ENCODE measurements at places on chromosomes 11 and 22.

DNA sequence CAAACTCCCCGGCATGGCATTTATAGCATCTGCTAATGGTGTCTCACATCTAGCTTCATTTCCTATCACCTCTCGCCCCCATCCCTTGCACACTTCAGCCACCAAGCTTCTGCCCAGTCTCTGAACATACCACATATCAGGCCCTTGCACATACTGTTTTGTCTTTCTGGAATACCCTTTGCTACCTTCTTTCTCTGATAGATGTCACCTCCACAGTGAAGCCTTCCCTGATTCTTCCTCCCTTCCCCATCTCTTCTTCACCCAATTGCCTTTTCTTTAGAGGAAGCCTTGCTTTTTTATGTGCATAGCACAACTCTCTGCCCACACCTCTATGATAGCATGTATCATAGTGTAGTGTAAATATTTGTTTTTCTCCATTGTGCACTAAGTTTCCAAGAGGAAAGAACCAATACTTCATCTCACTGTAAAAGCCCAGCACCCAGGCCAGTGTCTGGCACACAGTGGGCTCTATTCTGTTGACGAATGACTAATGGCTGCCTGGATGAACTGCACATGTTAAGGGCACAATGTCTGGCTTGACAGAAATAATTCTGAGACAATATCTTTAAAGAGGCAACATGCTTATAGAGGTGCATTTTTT lies 27.8 kb downstream of the P4HA3 start:
- no peak for DNase-seq

DNA sequence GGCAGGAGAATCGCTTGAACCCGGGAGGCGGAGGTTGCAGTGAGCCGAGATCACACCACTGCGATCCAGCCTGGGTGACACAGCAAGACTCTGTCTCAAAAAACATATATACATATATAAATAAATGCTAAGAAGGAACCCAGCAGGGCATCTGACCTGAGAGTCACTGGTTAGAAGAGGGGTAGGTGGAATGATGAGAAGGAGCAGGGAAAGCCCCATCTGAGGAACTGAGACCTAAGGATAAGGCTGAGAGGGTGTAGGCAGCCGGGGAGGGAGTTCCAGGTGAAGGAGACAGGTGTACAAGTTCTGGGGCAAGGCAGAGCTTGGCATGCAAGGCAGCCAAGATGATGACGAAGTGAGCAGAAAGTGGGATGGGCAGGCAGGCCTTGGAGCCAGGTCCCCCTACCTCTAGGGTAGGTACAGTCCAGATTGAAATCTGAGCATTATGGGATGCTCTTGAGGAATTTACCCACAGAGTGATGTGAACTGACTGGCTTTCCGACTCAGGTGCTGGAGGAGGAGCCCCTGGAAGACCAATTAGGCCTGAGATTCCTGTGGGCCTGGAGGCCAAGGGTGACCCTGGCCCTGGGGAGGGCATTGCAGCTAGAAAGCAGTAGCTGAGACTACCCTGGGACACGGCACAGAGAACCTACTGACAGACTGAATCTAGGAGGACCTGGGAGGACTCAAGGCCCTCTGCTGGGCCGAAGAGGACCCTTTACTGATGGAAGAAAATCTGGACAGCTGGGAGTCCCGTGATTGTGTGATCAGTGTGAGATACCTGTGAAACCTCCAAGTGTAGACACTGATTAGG lies 22.8 kb downstream of the KLHL22 start:
- no peak for DNase-seq

- DNase-seq = peak; percentile 72
Measured at GRCh38 chr11:71080239-71081097, 171.9 kb downstream of the SHANK2 start.

DNA sequence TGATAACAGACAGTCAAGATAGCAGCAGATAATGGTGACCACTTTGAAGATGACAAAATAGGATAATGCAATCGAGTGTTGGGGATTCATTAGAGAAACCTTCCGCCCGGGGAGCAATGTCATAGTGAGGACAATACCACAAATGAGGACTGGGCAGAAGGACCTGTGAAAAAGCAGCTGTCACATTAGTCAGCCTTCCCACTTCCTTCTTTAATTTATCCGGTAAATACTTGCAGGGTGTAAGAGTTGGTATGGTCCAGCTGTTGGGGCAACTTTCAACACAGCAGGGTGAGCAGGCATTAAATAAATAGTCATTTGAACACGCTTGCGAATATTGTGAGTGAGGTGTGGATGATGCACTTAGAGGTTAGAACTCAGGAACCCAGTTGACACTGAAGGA lies 132.5 kb upstream of the KIRREL3 start:
- no peak for DNase-seq

DNA sequence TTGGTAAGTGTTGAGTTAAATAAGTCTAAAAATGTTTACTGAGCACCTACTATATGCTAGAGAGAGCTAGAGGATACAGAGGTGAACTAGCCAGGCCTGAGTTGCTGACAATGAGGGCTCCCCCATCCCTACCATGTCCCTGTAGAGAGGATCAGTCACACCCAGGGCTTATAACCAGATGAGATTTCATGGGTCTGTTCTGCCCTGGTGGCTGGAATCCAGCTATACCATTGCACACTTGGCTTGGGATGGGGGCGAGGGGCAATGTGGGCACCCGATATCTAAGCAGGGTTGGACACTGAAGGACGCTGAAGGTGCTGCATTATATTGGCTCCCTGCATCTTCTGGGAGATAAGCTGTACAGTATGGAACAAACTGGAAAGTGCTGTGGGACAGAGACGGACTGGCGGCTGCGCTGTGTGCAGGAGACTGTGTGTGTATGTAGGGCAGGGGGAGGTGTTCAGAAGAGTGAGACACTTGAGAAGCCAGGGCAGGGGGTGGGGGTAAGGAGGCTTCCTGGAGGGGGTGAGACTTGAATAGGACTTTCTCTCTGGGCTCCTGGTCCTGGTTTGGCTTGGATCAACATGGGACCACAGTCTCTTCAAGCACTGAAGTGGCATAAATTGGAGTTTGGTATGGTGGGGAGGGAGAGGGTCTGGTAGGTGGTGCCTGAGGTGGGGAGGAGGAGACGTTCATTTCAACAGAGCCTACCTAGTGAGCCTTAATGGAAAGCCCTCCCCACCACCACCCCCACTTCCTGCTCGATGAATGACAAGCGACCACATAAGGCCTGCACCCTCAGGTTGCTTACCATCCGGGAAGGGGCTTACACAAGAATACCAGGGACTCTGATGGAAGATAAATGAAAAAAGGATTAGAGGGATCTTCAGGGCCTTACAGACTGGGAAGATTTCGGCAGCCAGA lies 1.8 kb downstream of the CD82 start:
- no peak for DNase-seq

DNA sequence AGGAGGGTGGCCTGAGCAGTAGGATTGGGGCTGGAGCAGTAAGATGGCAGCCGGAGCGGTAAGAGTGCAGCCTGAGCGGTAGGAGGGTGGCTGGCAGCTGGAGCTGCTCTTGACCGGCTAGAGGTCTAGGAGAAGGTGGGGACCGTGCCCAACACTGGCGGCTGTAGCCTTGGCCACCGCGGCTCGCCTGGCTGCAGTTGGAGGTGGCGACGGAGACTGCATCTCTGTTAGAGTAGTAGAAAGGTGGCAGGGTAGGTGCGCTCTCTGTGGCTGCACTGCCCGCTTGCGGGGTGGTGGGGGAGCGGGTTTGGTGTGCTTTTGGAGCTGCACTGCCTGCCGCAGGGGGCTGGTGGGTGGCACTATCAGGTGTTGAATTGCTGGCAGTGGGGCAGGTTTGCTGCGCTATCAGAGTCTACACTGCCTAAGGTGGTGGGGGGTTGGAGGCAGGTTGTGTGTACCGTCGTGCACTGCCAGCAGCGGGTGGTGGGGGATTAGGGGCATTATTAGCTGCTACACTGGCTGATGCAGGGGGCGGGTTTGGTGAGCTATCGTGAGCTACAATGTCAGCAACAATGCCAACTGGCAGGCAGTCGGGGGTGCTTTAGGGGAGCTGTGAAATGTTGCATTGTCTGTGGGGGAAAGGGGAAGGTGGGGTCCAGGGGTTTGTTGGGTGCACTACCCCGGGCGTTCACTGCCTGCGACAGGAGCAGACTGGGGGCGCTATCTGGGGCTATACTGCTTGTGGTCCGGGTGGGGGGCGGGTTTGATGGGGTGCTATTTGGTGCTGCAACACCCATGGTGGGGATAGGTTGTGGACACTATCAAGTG lies 4461.3 kb upstream of the OR11H1 start:
- peak; percentile 58 for DNase-seq

DNA sequence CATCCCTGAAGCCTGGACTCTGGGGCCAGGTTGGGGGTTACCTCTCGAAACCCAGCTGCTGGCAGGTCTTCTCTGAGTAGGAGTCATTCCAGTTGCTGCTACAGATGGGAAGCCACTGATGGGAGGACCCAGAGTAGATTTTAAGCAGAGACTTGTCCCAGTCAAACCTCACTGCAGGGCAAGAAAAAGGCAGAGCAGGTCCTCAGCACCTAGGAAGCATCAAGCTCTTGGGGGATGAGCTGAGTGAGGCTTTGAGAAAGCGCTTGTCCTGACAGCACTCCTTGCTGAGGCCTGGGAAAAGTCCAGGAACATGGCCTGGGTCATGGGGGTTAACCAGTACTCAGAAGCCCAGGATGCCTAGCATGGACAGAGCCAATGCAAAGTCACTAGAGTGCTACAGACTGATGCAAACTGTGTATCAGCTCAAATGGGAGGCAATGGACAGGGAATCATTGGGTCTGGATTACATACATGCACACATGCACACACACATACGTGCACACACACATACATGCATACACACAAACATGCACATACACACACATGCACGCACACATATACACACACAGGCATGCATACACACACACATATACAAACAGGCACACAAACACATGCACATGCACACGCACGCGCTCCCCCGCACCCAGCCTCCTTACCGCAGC lies 15.3 kb downstream of the TMPRSS13 start:
- DNase-seq = no peak

GRCh38 chr11:126917531-126918204 lies 82.9 kb downstream of the KIRREL3 start:
- peak; percentile 89 for DNase-seq

DNA sequence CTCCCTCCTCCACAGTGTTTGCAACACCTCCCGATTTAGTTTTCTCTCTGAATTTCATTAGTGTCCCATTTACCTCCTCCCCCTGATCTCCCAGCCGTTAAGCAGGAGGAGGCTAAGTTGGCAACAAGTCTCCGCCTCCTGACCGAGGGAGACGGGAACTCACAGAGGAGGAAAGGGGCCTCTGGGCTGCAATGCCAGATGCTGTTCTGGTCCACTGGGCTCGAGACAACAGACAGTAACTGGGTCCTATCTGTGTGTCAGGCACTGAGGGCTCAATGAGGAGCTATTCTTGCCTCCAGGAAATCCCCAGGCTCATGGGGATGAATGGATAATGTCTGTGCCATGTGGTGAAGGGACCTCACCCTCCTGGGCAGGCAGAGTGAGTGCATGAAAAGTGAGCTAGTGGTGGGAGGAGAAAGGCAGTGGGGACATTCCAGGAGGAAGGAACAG lies 228.1 kb downstream of the TENM4 start:
- no peak for DNase-seq

DNA sequence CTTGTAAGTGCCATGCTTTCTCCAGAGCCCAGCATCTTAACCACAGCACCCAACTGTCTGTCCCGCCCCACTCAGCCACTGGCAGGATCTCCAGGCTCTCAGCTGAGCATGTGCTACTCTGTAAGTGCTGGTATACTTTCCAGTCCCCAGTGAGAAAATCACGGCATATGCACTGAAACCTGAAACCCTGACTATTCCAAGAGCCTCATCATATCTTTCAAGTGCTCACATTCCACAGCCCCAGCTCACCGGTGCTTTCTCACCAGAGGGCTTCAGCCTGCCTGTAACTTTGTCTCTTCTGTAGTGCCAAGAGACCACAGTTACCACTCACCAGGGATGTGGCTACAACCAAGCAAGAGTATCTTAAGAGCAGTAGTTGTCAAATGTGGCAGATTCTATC lies 24.4 kb upstream of the PAMR1 start:
- DNase-seq = peak; percentile 81

GRCh38 chr22:48258064-48258701 lies 1495.7 kb downstream of the TBC1D22A start:
- no peak for DNase-seq

DNA sequence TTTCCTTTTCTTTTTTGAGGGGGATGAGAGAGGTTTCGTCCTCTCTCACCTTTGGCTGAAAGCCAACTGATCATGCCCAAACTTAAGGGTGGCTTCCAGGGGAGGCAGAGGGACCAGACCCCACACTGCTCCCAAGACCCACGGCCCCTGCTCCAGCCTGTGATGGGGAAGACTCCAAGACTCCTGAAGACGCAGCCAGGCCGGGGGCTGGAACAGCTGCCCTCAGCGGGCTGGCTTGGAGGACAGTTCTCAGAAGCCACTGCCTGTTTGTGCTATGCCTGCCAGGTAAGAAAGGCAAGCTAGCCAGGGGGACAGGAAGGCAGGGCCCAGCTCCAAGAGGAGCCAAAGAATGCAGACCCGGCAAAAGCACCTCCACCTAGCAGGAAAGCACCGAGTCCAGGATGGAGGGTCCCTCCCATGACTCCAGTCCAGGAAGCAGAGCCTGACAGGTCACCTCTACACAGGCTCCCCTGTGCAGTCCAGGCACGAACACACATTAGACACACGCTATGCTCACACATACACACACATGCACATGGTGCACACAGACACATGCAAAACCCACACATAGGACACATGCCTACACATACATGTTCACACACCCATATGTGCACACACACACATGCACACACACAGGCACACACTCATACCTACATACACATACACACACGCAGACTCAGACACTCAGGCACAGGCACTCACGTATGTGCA lies 31.3 kb downstream of the GNB1L start:
- DNase-seq = no peak

GRCh38 chr11:9489080-9489765 lies 28.4 kb downstream of the ZNF143 start:
- peak; percentile 72 for DNase-seq

- DNase-seq = peak; percentile 92
Measured at GRCh38 chr11:114280696-114281095, 15.5 kb upstream of the NNMT start.

GRCh38 chr11:122650619-122651018 lies 4.9 kb upstream of the UBASH3B start:
- DNase-seq = no peak

GRCh38 chr22:48784701-48785503 lies 1042.8 kb downstream of the BRD1 start:
- no peak for DNase-seq

GRCh38 chr11:128190312-128190711 lies 397.0 kb downstream of the ETS1 start:
- DNase-seq = no peak

- no peak for DNase-seq
Measured at GRCh38 chr11:35090125-35090524, 48.8 kb upstream of the CD44 start.

DNA sequence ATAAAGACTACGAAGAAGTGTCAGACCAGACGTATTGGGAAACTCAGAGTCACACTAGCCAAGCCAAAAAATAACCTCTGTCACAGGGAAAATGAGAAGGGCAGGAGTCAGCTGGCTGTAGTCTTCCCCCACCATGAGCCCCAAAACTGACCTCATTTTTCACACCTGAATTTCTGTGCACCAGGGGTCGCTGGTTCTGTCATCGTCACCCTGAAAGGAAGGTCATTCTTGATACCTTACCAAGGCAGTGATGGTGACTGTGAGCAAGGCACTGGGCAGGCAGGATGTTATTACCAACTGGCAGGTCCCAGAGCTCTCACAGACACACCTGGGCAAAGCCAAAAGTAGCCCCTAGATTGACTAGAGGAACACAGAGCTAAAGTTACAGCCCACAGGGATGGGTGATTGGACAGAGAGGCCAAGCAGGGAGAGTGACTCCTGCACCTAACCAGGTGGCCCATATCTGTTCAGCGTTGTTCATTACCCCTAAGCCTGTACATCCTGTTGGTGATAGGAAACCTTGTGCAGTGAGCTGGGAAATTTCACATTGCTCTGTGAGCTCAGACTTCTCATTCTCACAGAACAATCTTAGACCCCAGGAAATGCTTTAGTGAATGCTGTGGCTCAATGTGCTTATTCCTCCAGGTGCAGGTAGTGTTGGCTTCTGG lies 32.3 kb upstream of the OR56A1 start:
- DNase-seq = no peak

Data from AG20443 (cell line).